SIG-M5 (cell line): ENCODE measurements at places on chromosomes 7 and 10.

- no peak for DNase-seq
Observed at GRCh38 chr7:80819503-80819902, 99.3 kb downstream of the SEMA3C start.

DNA sequence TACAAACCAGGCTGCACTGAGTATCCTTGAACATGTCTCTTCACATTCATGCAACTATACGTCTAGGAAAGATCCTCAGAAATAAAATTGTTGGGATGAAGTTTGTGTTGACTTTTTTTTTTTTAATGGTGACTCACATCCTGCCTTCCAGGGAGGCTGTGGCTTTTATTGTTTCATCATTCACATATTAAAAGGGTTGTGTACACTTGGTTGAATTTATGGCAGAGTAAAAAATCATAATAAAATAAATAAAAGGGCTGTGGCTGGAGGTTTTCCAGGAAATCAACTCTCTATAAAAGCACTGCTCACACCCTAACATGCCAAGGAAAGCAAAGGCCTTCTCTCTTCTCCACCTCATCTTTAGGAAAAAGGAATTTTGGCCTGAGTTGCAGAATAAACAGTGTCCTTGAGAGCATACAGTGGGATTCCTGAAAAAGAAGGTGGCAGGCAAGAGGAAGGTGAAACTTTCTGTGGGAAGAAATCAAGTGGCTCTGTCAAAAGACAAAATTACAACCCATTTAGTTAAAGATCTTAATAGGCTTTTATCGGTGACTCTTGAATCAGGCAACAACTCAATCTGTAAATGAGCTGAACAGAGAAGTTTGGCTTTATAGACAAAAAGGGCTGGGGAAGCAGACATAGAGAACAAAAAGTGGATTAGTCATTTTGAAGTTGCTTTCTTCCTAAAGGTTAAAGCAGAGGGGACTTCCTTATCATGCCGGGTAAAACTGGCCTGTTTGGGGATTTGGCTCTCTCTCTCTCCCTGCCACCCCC is 41.6 kb upstream of the FHIP2A start:
- no peak for DNase-seq

DNA sequence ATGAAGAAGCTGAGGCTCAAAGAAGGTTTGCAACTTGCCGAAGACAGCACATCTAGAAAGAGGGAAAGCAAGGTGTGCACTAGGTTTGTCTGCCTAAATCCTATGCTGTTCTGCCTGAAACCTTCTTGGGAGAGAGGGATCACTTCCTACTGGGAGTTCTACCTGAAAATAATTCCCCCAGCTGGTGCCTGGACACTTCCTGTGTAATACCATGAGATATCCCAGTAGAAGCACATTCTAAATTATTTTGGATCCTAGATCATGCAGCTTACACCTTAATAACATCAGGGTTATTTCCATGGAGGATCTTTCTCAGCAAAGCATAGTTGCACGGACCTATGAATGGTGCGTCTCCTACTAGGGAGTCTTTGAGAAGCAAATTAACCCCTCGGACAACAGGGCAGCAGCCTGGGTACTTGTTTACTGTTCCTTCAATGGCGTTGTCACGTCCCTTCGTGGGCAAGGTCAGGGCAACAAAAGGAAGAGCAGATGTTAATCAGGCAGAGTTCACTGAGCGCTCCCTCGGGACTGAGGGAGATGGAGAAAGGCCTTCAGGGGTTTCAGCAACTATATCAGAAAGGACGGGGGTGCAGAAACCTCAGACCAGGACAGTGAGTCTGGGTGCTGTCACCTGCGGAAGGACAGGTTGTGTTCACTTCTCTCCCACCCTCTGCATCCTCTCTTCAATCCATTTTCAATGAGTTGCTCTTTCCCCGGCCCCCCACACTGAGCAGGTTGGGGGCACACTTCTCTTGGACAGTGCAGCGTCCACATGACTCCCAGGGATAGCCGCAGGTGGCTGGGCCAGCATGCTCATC is 44.0 kb downstream of the OAT start:
- DNase-seq: no peak

- DNase-seq: no peak
Observed at GRCh38 chr7:27188386-27189294, 3.6 kb upstream of the HOXA11 start.

- DNase-seq: no peak
Observed at GRCh38 chr10:119654540-119654939, 3.4 kb downstream of the BAG3 start.

DNA sequence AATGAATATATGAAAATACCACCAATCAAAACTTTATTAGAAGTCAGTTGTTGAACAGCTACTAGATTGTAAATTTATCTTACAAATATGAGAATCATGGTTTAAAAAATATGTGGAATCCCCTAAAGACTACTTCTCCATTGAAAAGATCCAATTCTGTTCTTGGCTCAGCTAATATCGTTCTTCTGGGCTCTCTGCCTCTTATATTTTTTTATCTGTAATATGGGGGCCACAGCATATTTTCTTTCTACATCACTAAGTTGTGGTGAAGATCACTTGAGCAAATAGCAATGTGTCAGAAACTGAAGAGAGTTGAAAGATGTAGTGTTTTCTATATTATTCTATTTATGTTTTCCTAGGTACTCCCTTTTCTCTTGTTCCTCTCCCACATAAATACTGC is 198.1 kb downstream of the FZD1 start:
- no peak for DNase-seq

GRCh38 chr10:119327096-119327745 is 119.8 kb downstream of the GRK5 start:
- DNase-seq: no peak

DNA sequence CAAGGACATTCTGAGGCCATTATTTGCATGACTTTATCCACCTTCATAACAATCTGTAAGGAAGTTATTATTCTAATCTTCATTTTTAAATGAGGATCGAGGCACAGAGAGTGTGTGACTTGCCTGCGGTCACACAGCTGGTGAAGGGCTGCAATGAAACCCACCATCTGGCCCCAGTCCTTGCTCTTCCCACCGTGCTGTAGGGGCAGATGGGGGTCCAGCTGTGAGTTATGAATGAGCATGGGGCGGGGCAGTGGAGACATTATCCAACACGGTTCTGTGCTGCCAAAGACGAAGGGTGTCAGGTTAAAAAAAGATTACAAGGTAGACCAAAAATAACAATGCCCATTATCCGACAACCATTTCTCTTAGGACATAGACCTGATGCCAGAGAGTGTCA is 417.5 kb upstream of the MGMT start:
- no peak for DNase-seq

DNA sequence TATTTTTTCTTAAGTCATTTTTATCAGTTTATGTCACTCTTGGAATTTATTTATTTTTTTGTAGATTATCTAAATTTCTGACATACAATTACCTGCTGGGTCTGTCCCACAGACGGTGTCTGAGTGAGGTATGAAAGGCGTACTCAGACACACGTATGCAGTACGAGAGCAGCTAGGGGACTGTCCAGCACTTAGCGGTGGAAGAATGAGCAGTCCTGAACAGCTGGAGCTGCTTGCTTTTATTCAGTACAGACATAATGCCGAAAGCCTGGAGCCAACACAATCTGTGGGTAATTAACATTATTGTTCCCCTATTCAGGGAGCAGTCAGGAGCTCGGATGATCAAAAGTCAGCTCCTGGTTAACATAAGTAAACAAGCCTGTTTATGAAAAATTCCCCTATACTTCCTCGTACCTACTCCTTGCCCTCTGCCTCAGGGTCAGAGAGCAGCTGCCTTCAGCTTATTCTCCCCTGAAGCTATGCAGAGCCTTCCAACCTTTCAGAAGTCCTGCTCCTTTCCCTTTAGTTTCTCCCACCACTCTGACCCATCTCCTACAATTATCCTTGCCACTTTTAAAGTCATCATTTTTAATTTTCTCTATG is 488.0 kb upstream of the POM121L12 start:
- no peak for DNase-seq

- no peak for DNase-seq
Observed at GRCh38 chr7:132906193-132906835, 175.6 kb downstream of the CHCHD3 start.

DNA sequence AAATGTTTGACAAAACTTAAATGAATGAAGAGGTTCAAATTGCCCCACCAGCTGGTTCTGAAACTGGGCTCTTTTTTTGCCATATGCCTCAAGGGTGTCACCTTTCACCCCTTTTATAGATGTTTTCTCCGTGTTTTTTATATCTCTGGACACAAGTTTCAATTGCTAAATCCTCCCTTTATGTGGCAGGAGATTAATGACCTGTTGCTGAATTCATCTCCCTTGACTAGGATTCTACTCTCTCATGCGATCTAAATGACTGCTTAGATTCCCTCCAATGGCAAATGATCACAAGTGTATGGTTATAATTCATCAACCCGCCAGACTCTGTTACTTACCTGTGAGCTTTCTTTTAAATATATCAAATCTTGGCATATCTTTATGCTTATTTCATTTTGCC is 677.0 kb upstream of the POT1 start:
- no peak for DNase-seq

DNA sequence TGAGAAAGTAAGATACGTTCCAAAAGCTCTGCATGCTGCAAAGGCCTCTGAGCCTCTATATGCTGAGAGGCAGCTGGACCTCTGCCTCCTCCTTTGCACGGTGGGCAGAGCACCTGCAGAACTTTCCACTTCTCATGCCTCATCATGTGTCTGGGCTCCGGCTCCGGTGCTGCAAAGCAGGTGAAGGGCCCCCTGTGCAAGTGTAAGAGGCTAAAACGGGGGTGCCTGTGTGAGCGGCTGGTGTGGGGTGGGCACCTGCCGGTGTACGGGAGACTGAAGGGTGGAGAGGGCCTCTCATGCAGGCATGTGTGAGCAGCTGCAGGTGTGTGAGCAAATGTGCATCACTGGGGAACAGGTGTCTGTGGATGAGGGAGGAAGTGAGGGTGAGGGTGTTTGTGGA is 121.0 kb downstream of the KCNMA1 start:
- no peak for DNase-seq

DNA sequence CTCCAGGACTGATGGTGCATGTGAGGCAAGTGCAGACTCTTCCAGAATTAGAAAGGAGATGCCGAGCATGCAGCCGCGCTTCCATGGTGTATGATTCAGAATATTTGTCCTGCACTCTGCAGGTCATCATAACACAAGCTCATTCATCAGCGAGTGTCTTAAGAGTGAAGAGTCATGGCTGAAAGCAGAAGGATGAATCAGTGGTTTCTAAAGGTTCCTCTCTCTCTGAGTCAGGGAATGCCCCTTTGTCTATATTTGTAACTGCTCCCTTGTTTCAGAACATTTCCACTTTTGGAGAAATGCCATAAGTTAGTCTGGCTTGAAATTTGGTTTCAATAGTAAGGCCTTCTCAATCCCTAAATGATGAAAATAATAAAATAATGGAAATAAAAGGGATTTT is 52.3 kb downstream of the HECW1 start:
- no peak for DNase-seq

- DNase-seq: no peak
Observed at GRCh38 chr7:139857791-139858190, 28.7 kb downstream of the TBXAS1 start.

- no peak for DNase-seq
Observed at GRCh38 chr10:35462491-35462934, 126.2 kb downstream of the CCNY start.

DNA sequence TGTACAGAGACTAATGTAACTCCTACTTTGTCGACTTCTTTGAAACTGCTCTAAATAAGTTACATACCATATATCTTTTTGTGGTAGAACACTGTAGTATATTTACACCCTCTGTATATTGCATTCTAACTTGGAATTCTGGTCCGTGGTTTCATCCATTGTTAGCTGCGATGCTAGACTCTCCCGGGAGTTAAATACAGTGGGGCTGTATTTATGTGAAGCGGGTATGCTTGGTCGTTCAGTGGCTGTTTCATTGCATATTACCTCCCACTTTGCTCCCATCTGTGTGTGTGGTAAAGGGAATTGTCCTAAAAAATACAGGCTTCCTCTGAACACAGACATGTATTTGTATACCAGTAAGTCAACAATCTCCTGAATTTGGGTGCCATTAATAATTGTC is 231.1 kb downstream of the SLC25A13 start:
- no peak for DNase-seq

GRCh38 chr7:188174-188573 is 4.2 kb upstream of the FAM20C start:
- no peak for DNase-seq

GRCh38 chr7:31791881-31792280 is 104.9 kb downstream of the PPP1R17 start:
- no peak for DNase-seq

DNA sequence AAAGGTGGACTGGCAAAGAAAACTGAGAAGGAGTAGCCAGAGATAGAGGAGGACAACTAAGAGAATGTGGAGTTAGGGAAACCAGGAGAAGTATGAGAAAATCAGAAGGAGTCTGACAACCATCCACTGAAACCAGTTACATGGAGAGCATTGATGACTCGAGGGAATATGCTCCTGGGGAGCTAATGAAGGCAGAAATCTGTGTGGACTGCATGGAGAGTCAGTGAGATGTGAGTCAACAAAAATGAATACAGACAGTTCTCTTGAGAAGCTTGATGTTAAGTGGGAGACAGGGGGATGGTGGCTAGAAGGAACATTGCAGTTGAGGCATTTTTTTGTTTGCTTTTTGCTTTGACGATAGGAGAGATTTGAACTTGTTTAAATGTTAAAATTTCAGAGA is 34.3 kb upstream of the ZNF32 start:
- no peak for DNase-seq

DNA sequence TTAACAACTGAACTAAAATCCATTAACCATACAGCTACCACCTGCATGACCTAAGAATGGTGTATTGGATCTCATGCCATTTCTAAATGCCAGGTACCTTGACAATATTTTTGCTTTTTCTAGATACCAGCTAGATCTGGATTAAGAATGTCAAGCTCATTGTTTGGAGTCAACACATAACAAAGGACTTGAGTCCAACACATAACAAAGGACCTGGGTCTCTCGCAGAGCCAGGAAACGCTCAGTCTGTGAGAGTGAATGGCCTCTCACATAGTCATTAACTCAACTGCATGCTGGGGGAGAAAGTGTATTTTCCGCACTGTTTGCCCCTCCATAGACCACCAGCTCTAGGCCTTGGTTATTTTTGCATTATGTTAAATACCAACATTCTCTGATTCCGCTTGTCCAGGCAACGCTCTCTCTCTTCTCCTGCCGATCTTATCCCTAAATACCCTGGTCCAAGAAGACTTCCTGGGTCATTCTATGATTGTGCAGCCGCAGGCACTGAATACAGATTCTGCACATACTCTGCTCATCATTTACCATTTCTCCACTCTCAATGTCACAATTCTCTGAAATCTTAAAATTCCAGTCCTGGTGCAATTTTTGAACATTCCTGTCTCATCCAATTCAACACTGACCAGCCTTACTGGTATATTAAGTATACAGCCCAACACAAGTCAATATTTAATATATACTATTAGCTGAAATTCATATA is 31.2 kb downstream of the ITIH5 start:
- no peak for DNase-seq

- no peak for DNase-seq
Observed at GRCh38 chr10:119286983-119287633, 79.7 kb downstream of the GRK5 start.

- DNase-seq: no peak
Observed at GRCh38 chr10:115065801-115066200, 27.4 kb upstream of the ATRNL1 start.

DNA sequence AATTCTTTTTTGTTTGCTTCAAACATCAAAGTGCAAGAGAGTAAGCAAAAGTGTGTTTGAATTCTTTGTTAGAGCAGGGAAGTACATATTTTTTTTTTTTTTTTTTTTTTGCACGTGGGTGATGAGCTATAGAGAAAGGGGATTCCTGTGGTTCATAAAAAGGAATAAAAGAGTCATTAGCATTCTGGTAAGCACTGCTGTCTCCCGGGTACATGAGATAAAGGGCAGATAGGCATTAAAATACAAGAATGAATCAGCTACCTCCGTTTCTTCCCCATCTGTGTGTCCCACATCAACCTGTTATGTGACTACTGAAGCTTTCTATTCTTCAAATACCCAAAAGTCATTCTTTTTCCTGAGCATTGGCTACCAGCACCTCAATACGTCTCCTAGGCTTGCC is 102.4 kb upstream of the SEMA3D start:
- no peak for DNase-seq
